Stimulated activated CD4-positive, alpha-beta T cell treated with anti-CD3 and anti-CD28 coated beads, Interleukin-1b, Interleukin-23, amount 100 ng/mL, for 24 hours (primary cell): ENCODE measurements at places on chromosomes 4 and X.

DNA sequence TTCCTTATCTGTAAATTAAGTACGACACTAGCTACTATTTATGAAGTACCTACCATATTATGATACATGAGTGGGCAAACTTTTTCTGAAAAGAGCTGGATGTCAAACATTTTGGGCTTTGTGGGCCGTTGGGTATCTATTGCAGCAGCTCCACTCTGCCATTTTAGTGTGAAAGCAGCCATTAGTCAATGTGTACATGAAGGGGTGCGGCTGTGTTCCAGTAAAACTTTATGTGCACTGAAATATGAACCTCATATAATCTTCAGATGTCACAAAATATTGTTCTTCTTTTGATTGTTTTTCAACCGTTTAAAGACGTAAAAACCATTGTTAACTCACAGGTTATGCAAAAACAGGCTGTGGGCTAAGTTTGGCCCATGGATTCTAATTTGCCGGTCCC is 14.1 kb downstream of the PRPS2 start:
- no peak for DNase-seq

- DNase-seq, result no peak
Measured at GRCh38 chr4:165403637-165404036, 24.8 kb downstream of the CPE start.

- DNase-seq, result no peak
Measured at GRCh38 chr4:101148551-101148950, 198.8 kb downstream of the PPP3CA start.

DNA sequence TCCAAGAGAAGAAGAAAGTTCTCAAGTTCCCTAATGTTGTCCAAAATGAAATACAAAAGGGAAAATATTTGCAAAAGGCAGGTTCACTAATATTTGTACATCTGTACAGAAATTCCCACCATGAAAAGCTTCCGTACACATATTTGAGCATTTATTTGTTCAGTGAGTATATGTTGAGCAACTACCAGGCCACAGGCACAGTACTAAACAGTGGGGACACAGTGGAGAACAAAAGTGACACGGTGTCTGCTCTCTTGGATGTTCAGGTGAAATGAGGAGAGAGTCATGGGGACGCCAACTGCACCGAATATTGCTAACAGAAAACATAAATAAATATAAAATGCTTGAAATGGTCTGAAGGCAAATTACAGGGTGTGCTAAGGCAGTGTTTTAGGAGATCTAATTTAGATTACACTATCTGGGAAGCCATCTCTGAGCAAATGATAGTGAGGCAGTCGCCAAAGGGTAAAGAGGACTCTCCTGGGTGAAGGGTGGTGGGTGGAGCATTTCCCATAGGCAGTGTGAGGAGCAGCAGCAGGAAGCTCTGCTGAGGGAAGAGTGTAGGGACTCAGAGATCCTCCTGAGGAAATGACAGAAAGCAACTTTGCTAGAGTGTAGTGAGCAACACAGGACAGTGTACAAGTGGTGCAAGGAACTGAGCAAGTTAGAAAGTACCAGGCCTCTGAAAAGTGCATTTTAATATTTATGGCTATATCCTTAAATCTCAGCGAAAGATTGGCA is 375.2 kb downstream of the GALNTL6 start:
- no peak for DNase-seq

DNA sequence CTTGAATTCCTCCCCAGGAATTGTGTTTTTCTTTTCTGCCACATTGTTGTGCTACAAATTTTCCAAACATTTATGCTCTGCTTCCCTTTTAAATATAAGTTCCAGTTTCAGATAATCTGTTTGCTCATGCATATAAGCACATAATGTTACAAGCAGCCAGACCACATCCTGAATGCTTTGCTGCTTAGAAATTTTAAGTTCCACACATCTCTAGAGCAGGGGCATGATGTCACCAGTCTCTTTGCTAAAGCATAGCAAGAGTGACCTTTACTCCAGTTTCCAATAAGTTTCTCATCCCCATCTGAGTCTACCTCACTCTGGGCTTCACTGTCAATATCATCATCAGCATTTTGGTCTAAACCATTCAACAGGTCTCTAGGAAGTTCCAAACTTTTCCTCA is 932.5 kb downstream of the SH3BGRL start:
- DNase-seq, result no peak

GRCh38 chrX:68994135-68994890 is 165.5 kb downstream of the EFNB1 start:
- DNase-seq, result no peak

- DNase-seq, result no peak
Measured at GRCh38 chrX:64975491-64975890, 759 bp downstream of the ZC4H2 start.

GRCh38 chrX:121008920-121009319 is 23.4 kb upstream of the CT47A1 start:
- no peak for DNase-seq

DNA sequence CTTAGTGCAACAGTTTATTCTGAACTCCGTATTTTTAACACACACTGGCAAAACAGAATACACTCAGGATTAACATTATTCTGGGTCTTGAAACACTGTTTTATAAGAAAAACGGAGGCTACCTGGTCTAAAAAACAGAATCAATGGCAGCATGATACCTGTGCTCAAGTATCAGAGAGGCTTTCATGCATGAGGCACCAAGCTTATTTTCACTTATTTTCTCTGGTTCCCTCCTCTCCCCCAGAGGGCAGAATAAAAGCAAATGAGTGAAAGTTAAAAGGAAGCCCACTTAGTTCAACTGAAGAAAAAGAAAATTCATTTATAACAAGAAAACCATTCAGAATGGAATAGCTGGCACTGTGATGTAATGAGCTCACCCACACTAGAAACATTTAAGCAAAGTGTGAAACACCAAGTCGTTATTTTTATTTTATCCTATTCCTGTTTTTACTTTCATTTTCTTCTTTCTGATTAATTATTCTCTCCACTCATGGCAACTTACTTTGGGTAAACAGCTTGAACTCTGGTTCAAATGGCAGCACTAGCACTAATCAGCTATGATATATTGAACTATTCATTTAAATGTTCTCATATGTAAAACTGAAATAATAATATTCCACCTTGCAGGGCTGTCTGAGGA is 211.8 kb downstream of the PPP3CA start:
- DNase-seq, result no peak

GRCh38 chr4:82948647-82949204 is 48.2 kb downstream of the THAP9 start:
- DNase-seq, result no peak

DNA sequence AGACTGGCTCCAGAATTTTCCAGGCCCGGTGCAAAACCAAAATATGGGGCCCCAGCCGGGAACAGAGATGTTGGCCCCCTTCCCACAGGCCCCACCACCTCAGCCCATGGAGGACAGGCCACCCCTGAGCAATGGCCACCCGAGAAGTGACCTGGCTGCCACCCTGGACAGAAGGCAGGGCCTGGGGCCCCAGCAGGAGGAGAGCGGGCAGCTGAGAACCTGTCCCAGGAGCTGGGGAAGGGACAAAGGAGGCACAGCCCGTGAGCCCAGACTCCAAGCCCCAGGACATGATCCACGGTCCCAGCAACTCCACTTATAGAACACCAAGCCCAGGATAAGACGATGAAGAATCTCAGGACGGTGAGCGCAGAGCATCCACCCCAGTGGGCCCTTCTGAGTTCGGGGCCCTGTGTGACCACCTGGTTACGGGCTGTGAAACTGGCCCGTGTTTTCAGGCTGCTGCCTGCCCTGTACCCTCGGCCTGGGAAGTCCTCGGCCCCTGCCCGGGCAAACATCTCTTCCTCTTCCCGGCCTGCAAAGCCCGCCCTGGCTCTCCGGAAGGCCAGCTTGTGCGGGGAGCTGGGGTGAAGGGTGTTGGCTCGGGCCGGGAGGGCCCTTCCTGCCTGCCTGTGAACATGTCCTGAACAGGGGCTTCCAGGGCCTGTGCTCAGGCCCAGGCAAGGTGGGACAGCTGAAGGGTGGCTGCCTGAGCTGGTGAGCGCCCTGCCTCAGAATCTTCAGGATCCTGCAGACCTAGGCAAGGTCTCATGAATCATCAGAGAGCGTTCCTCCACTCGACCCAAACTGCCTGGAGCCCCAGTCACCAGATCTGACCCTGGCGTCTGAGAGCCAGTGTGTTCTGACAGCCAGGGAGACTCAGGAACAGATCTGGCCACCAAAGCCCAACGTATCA is 47.0 kb upstream of the MAN2B2 start:
- DNase-seq, result no peak

DNA sequence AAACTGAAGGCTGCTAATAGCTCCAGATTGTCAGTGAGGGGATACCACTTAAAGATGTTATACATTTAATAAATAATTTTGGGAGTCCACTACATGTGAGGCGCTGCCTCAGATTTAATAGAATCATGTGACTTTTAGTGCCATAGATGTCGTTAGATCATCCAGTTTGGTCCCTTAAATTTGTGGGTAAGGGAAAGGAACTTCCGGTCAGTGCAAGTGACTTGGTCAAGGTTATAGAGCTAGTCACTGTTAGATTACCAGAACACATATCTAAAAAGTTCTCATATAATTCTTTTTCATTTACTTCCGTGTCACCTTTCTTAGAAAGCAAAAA is 529 bp upstream of the UBA6 start:
- no peak for DNase-seq

GRCh38 chrX:43592597-43592996 is 63.5 kb upstream of the MAOA start:
- no peak for DNase-seq

- no peak for DNase-seq
Measured at GRCh38 chrX:40061005-40061404, 36.8 kb downstream of the BCOR start.

- DNase-seq, result no peak
Measured at GRCh38 chr4:6338175-6338950, 68.7 kb downstream of the WFS1 start.

- DNase-seq, result no peak
Measured at GRCh38 chr4:146762016-146762415, 123.3 kb downstream of the POU4F2 start.

DNA sequence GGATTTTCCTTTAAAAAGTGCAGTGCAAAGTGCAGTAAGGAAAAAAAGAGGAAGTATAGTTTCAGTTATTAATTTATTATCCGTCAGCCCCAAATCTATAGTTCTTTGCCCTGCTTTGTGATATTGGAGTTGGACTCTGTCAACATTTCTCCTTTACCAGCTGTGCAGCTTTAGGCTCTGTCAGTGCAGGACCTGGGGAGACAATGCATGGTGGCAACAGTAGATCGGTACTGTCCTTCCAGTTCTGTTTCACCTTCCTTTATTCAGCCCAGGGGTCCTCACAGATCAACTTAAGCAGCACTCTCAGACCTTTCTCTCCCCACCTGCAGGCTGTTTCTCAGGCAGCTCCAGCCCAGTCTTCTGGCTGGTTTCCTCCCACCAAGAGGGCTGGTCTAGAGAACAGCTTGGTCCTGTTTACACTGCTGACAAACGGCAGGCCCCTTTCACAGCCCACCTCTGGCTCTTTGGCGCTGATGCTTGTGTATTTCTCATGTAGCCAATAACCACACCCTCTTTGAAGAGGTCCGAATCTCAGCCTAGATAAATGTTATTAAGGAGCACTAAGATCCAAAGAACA is 71.6 kb downstream of the MCUB start:
- DNase-seq, result no peak

- DNase-seq, result no peak
Measured at GRCh38 chrX:100939333-100939732, 10.6 kb upstream of the XKRX start.

- no peak for DNase-seq
Measured at GRCh38 chr4:47084795-47085194, 53.4 kb downstream of the GABRB1 start.

DNA sequence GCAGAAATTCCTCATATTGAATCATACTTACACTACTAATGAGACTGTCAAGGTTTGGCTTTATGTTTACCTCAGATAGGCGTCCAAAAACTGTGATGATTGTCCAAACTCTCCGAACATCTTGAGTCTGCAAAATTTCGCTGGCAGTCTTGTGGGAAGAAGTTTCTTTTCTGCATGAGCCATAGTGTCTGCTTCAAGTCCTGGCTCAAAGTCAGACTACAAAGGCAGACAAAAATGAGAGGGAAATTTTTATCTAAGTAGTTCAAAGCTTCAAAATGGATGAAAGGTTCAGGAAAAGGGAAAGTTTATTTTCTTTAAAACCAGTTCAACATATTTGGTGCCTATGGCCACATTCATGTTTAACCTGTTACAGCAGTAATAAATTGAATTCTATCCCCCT is 40.7 kb downstream of the PALLD start:
- no peak for DNase-seq

DNA sequence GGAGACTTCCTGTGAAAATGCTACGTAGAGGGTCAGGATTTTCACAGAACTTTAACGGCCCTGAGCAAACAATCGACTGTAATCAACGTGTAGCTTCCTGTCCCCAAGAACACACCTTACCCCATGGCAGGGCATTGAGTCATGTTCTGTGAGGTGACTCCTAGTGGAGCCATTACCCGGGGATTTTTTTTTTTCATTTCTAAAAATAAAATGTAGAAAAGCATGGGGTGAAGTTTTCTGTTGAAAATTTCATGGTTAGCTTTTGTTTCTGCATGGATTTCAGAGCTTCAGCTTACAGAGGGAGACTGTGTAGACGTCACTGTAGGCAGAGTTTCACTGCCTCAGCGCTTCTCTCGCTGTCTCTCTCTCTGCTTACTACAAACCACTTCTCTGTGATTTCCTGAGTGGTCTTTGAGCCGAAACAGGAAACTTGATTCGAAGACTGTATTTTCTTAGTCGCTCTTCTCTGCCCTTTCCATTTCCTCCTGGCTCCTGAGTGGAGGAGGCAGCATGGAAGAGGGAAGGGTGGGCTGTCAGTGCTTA is 111.7 kb downstream of the NFKB1 start:
- no peak for DNase-seq

DNA sequence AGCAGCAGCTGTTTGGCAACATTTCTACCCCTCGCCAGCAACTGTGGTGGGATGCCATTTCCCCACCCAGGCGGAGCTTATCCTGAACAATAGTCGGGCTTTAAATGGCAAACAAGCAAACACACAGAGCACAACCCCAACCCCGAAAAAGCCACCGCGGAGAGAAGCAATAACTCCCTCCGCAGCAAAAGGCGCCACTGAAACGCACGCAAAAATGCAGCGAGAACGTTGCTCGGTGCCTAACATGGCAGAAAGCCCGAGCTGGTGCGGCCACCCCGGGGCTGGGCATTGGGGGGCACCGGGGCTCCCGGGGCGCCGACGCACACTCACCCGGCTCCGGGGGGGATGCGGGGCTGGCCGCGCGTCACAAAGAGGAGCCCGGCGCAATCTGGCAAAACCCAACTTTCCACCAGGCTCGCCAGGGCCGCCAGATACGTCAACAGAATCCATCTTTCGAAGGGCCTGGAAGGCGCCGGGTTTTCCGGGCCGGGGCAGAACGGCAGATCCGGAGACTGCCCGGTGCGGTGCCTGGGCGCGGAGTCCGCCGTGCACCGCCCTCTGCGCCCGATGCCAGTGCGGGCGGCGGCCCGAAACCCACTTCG is 818 bp downstream of the RAI2 start:
- DNase-seq, result no peak

DNA sequence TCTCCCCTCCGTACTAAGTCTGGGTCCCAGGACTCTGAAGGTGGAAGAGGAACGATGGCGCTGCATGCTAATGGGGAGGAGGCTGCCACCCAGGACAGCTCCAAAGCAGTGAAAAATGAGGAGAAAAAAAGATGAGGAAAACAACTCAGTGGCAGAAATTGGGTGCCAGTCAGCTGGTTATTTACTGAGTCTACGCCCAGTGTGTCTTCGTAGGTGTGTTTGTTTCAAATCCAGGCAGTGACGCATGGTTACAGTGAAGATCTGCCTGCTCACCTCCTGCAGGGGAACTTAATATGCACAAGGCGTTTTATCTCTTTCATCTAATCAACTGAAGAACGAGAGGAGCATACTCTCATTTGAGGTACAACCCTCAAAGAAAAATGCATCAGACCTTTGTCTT is 70.9 kb upstream of the FBXW7 start:
- DNase-seq, result no peak
